ENCODE measurements at places on chromosomes 16 and 17. TPM values are rescaled to one million over a fixed set of nuclear protein-coding genes. Genes with fewer than 3 reads are reported as not detected.
A peak's percentile ranks its signal among the peaks of the same experiment; 100 is the strongest.

The WFDC1 gene
- total RNA-seq: 25.0 TPM

- ATAC-seq: no peak
Observed at GRCh38 chr17:81134064-81134781, 31.1 kb upstream of the PVALEF start.

DNA sequence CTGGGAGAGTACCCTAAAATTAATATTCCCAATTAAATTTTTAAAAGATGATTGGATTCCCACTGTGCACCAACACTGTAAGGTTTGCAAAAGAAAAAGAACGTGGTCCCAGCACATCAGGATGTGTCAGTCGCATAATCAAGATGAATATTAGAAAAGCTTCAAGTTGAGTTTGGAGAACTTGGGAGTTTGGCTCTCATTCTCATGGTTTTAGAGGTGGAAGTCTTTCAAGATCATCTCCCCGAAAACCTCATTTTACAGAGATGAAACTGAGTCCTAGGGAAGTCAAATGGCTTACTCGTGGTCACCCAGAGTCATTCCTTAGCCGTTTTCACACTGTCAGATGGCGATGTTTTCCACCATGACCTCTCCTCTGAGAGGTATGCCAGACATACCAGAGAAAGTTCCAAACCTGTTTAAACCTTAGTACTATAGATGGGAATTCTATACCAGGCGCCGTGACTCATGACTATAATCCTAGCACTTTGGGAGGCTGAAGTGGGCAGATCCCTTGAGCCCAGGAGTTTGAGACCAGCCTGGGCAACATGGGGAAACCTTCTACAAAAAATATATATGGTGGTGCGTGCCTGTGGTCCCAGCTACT lies 1.2 kb downstream of the SEC14L1 start:
- ATAC-seq: no peak

GRCh38 chr16:30793508-30794069 lies 6.6 kb upstream of the ZNF629 start:
- no peak for ATAC-seq

DNA sequence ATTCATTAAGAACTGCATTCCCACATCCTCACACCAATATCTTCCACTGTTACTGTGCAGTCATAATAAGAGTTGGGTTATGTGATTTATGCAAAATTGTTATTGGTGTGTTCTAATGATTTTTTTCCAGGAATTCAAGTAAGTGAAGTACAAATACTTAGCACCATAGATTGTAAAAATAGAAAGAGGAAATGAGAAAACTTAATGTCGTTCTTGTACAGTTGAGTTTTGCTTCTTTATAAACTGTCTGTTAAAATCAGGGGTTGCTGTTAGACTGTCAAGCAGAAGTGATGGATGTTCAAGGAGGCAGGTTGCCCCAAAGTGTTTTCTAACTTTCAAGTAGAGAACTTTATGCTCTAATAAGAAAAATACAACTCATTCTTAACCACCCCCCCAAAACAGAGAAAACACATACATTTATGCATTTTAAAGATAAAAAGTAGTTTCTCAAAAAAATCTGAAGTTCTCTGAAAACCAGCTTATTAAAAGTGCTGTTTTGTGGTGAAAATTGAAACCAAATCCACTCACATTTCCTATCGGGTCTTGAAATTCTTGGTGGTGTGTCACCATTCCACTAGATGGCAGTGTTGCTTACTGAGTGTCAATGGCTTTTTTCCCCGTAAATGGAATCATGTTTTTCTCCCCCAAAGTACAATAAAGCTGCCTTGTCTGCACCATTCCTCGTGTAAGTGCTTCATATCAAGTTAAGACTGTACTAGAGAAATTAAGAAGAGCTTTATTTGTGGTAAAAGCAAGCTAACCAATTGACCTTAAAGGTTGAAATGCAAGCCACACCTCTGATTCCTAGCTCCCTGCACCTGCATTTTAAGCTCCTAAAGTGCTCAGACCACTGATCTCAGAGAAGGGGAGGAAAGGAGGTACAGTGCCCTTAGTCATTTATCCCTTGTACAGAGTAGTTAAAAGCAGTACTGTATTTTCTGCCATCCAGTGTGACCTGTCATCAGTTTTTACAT lies 4.7 kb upstream of the IGSF6 start:
- no peak for ATAC-seq

- ATAC-seq: no peak
Observed at GRCh38 chr17:72361892-72362291, 241.1 kb downstream of the SOX9 start.

GRCh38 chr17:81457917-81458555 lies 54.6 kb downstream of the ACTG1 start:
- ATAC-seq: no peak

The CMTM2 gene
- not detected for total RNA-seq

- ATAC-seq: no peak
Observed at GRCh38 chr16:87249425-87249824, 67.8 kb downstream of the C16orf95 start.

DNA sequence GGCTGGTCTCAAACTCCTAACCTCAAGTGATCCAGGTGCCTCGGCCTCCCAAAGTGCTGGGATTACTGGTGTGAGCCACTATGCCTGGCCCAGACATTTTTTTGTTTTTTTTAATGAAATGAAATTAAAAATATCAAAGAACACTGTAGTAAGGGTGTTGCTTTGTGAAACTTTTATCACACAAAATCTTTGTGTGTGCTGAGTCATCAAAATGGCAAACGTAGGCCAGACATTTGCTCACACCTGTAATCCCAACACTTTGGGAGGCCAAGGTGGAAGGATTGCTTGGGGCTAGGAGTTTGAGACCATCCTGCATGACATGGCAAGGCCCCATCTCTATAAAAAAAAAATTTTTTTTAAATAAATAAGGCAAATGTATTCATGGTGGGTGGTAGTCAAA lies 9.7 kb downstream of the NAT9 start:
- ATAC-seq: no peak

DNA sequence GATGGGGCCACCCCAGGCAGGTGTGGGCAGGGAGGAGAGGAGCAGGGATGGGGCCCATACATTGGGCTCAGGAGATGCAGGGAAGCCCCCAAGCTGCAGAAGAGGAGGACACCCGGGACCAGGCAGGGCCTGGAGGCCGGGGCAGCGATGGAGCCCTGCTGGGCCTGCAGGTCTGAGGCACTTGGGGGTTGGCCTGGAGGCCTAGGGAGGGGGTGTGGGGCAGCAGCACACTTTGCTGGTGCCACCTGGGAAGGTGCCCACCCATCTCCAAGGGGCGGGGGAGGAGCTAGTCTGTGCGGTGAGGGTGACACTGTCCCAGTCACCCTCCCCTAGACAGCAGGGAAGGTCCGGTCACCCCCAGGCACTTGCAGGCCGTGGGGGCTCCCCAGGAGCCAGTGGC lies 6.4 kb upstream of the CCDC57 start:
- ATAC-seq: no peak

DNA sequence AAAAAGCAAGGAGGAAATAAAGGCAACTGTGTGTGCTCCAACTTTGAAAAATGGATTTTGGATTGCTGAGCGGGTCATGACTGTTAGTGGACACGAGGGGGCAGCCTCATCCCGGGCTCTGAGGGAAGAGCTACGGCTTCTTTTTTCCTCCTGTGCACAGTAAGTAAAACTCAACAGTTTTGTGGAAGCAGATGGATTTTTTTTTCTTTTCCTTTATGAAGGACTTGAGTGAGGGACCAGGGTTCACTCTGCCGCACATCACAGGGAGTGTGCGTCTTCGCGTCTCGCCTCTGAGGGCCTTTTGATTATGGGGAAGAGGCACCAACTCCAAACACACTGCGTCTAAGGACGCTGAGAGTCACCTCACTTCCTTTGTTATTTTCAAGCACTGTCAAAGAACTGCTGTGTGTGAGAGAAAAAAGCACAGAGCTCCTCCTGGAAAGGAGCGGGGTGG lies 80.3 kb upstream of the GOT2 start:
- peak; percentile 62 for ATAC-seq

DNA sequence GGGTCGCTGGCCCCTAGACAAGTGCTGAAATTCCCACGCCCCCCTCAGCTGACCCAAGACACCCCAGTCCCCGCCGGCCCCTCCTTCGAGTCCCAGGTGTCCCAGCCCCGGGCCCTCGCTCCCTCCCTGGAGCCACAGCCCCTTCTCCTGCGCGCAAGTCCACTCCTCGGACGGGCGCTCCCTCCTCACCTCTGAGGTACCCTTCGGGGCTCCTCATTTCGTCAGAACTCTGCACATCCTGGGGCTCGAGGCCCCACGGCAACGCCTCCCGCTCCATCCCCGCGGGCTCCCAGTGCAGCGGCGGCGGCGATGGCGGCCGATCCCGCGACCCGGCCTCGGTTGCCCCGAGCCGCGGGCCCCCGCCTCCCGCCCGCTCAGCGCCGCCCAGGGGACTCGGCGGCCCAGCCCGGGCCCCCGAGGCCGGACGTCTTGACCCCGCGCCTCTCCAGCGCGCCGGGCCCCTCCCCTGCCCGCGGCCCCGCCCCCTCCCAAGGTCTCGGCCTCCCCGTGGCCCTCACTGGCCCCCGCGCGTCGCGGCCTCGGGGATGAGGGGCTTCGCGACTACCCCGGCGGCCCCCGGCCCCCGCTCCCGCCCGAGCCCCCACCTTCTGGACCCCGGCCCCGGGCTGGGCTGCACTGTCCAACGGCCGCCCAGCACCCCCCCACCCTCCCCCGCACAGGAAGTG lies at the start of gene ZNF768:
Gene ZNF768 (minus strand): TSS at position 430 of the 686 bp plus-strand sequence. CDS start 153 bp downstream, at position 277.
- peak; percentile 32 for ATAC-seq

The NACA2 gene
- total RNA-seq: not detected

The ASPA gene
- total RNA-seq: 3.4 TPM

DNA sequence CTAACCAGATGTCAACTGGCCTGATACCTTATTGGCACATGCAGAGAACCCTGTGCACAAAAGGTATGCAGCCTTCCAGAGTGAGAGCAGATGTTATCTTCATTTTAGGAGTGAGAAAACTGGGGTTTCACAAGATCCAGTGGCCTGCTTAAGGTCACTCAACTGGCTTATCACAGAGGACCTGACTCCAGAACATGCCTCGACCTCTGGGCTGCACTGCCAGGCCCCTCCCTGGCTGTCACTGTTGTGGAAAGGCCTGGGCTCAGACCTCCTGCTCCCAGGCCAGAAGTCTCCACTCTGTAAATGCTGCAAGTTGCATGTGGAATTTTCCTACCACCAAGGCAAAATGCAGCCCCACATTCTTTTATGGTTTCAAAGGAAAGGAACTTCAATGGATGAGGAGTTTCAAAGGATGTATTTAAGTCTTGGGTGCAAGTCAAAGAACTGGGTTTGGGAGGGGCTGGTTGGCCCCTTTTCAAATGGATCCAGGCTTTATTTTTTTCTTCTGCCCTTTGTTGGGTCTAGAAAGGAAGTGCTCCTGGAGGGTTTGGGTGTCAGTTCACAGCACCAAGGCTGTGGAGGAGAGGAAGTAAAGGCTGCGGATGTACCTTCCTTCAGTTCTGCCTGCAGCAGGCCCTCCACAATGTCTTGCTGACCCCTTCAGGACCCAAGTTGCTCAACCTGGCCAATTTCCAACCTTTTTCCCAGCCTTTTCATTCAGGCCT lies 30.4 kb upstream of the SMPD3 start:
- ATAC-seq: no peak

GRCh38 chr17:15650741-15651582 lies 31.5 kb upstream of the FBXW10B start:
- peak; percentile 2 for ATAC-seq

- ATAC-seq: no peak
Observed at GRCh38 chr17:39115135-39115534, 36.3 kb downstream of the PLXDC1 start.

GRCh38 chr16:85104821-85105391 lies 7.4 kb downstream of the CIBAR2 start:
- no peak for ATAC-seq

GRCh38 chr17:75350706-75351105 lies 54.8 kb downstream of the GRB2 start:
- ATAC-seq: no peak

- ATAC-seq: no peak
Observed at GRCh38 chr17:33137426-33137825, 145.8 kb downstream of the SPACA3 start.

DNA sequence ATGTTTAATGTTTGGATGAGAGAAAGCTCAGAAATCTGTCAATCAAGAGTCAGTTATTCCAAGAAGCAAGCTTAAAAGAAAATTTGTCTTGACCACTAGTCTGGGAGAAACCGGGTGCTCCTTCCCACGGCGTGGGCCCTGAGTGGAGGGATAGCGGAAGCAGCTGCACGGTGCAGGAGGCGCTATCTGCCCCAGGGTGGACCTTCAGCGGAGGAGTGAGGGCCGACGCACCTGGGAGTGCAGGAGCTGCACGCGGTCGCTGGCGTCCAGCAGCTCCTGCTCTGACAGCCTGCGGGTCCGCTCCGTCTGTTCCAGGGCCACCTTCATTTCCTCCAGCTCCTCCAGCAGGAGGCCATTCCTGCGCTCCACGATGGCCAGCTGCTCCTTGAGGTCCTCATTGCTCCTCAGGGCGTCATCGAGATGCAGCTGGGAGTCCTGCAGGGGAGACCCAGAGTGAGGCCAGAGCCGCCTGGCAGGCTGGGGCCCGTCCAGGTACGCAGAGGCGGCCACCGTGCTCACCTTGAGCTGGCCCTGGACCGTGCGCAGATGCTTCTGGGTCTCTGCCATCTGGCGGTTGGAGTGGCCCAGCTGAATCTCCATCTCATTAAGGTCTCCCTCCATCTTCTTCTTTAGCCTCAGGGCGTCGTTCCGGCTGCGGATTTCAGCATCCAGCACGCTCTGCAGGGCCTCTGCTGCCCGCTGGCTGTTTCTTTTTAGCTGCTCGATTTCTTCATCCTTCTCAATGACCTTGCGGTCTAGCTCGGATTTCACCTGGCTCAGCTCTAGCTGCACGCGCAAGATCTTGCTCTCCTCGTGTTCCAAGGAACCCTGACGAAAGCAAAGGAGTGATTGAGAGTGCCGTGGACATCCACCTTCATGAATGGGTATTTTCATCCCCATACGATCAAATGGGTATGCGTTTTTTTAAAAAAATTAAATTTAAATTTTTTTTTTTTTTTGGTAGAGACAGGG lies 63.5 kb downstream of the MYH13 start:
- no peak for ATAC-seq

GRCh38 chr16:86072328-86073102 lies 173.6 kb downstream of the IRF8 start:
- ATAC-seq: peak; percentile 58

DNA sequence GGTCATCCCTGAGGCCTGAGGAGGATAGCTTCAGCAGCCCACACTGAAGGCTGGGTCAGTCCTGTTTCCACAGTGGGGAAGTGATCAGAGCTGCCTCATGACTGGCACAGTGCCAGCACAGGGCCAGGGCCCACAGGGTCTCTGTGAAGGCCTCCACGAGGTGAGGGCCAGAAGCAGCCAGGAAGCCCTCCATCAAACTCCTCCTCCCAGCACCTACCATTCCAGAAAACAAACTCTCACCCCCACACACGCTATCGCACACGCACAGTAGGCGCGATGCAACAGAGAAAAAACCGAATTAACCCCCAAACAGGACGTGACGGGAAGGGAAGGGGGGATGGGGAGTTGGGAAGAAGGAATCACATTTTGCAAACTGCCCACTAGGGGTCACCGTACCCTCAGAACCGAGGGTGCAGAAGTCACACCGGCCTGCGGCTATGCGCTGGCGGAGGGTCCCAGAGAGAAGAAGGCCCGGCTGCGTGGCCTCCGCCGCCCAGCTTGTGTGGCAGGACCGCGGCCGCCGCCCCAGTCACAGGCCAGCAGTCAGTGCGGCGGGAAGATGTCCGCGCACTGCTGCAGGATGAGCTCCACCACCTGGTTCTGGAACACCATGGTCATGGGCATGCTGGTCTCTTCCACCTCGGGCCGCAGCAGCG lies 37.6 kb downstream of the ARHGAP27 start:
- ATAC-seq: peak; percentile 84

- ATAC-seq: no peak
Observed at GRCh38 chr17:74164446-74165045, 38.9 kb upstream of the RPL38 start.

The DCAKD gene
- 68.2 TPM for total RNA-seq

GRCh38 chr17:37220607-37220953 lies 155.2 kb upstream of the C17orf78 start:
- no peak for ATAC-seq

All from gastroesophageal sphincter (tissue), 4 donors.